ENCODE measurements at places on chromosomes 11 and 22.

DNA sequence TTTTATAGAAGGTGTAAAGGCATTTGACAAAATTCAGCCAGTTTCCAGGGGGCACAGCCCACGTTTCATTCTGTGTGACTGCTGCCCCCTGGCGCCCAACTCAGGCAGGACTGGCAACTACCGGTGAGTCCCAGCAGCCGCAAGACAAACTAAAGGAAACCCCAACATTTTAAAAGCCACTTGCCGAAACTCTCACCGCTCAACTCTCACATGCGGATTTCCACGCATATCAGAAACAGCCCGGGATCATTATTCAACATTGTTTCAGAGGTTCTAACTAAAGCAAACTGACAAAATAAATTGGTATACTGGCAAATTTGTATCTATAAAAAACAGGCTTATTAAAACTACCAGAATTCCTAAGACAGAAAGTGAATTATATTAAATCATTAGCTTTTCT, 48.2 kb downstream of the MORC2 start:
- DNase-seq = peak; percentile 9

GRCh38 chr11:125517116-125517770, 21.2 kb upstream of the FEZ1 start:
- no peak for DNase-seq

- DNase-seq = no peak
Observed at GRCh38 chr11:111359223-111360149, 19.6 kb downstream of the POU2AF1 start.

DNA sequence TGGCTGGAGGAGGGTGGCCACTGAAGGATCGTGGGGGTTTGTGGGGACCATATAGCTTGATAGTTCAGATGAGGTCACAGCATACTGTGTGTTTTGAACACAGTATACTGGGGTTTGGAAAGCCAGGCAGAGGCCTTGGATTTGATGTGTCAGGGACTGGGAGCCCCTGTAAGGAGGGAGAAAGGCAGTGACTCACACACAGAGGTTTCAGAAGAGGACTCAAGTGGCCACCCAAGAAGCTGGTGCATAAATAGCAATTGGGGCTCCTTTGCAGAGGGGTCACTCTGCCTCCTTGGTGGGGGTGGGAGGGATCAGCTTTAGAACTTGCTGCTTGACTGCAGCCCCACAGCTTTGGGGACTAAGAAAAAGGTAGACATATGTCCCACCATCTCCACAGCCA, 39.3 kb downstream of the SLC5A1 start:
- no peak for DNase-seq

- no peak for DNase-seq
Observed at GRCh38 chr22:49693416-49693815, 134.3 kb downstream of the BRD1 start.

DNA sequence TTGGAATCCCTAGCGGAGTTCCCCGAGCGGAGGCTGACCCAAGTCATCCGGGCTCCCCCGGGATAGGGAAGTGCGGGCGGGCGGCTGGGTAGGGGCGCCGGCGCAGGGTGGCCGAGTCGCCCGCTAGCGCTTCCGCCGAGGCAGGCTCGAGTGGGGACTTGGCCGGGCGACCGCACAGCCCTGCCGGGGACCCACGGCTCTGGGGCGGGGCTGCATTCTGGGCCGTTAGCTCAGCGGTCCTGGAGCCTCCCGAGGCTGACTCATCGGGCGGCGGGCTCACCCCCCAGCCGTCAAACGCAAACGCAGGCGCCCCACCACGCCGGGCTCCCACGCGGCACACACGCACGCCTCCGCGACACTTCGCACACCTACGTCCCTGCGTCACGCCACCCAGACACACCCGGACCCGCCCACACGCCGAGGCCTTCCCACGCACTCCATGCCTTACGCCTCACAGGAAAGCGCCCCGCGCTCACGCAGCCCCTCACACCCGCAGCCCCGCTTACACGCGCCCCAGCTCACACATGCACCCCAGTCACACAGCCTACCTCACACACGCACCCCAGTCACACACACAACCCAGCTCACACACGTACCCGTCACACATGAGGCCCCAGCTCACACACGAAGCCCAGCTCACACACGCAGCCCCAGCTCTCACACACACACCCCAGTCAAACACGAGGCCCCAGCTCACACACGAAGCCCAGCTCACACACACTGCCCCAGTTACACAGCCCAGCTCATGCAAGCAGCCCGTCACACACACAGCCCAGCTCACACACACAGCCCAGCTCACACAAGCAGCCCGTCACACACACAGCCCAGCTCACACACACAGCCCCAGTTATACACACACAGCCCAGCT, 1.2 kb downstream of the PHLDB1 start:
- no peak for DNase-seq

DNA sequence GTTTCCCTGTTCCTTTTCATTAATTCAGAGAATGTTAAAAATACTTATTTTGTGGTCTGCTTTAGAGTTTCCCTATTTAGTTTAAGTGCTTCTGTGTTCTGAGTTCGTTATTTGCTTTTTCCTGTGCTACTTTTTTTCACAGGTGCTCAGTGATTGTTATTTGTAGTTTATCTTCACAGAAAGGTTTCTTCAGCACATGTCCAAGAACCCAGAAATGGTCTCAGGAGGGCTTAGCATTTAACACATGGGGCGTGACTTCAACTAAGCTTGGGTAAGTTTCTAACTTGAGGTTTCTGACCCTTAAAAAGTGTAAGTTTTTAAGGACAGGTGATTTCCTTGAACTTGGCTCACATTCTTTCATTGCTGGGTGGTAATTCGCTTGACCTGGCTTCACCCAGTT, 157.3 kb downstream of the AASDHPPT start:
- no peak for DNase-seq

DNA sequence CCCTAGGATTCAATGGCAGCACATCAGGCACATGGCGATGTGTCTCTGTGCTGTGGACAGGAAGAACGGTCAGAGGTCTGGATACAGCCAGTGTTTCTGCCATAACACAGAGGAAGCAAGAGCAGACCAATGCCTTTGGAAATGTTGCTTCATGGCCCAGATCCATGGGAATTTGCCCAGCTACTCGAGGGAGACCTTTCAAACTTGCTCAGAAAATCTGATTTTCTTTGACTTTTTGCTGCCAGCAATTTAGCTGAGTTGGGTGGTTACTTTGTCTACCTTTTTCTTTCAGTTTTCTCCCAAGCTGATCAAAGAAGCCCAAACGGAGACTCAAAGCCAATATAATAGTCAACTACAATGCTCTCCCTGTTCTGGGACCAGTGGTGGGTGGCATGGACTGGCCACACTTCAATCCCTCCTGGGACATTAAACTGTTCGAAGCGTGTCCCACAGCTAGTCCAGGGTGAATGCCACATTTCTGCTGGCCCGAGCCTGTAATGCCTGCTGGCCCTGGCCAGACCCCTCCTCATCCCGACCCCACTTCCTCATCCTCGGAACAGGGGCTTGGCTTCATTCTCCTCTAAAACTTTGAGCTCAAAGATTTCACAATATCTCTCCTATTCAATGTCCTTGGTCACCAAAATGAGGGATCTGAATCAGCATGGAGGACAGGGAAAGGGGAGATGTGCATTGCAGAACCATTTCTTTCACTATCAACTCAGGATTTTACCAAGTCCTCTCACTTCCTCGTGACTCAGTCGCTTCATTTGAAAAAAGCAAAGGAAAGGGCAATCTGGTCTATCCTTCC, 93.3 kb downstream of the ABTB2 start:
- DNase-seq = no peak

DNA sequence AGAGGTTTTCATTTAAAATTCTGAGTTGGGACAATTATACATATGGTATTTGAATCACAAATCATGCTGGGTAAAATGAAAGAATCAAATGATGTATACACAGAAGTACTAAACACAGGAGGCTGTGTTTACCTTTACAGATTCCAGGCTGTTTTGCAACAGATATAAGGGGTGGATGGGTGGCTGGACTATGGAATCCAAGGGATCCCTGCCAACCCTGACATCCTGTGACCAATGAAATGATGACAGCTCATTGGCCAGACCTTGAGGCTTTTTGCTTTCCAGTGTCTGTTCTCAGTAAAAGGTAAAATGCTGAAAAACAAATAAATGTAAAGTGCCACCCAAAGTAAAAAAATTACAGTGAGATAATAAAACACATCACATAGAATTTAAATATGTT, 3.3 kb upstream of the DDI1 start:
- DNase-seq = peak; percentile 20

GRCh38 chr22:47036936-47037485, 274.6 kb downstream of the TBC1D22A start:
- no peak for DNase-seq

DNA sequence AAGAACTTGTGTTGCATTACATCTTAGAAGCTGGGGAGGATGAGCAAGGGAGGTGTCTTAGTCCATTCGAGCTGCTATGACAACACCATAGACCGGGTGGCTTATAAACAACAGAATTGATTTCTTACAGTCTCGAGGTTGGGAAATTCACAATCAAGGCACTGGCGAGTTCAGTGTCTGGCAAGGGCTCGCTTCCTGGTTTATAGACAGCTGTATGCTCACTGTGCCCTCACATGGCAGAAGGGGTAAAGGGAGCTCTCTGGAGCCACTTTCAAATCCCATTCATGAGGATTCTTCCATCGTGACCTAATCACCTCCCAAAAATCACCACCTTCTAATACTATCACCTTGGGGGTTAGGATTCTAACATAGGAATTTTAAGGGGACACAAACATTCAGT, 150.0 kb upstream of the NECTIN1 start:
- no peak for DNase-seq

DNA sequence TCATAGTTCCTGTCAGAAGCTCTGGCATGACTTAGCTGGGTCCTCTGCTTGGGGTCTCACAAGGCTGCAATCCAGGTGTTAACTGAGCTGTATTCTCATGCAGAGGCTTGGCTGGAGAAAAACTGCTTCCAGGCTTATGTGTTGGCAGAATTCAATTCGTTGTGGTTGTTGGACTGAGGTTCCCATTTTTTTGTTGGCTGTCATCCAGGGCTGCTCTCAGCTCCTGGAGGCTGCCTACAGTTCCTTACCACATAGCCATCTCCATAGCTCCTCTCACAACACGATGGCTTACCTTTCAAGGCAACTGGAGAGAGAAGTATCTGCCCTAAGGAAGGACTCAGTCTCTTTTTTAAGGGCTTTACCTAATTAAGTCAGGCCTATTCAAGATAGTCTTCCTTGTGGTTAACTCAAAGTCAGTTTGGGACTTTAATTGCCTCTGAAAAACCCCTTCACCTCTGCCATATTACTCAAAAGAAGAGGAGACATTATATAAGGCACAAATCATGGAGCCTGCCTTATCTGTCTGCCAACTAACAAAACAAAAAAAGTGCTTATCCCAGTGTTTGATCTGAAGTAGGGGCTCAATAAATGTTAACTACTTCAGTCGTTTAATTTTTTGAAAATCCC, 35.2 kb downstream of the OR2AG2 start:
- DNase-seq = no peak

DNA sequence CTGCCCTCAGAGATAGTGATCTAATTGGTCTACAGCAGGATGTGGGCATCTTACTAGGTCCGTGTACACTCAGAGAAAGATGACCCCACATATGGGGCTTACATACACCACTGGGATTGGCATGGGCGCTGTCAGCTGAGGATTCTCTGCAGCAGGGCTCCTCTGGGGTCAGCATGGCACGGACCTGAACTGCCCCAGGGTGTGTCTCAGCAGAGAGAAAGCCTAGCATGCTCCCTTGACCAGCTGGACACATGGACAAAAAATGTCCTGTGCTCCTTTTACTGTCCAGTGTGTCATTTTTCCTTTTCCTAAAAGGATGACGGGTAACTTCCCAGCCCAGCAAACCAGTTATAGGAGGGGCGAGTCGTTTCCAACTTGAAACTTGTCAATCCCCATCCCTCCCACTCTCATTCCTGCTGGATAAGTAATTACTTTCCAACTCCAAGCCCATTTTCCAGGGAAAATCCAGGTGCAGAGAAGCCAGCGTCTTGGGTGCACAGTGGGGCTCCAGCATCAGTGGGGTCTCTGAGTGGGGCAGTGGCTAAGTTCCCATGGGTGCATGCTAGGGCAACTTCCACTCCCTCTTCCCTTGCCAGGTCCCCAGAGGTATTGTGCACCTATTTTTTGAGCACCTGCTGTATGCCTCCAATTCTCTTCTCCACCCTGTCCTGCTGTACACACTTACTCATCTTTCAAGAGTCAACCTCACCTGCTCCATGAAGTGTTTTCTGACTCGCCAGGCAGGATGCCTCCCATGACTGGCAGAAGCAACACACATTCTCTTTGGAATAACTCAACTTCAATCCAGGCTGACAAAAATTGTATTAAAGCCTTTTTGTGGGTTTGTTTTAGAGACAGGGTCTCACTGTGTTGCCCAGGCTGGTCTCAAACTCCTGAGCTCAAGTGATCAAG, 5.0 kb downstream of the VSTM5 start:
- no peak for DNase-seq

- no peak for DNase-seq
Observed at GRCh38 chr11:3368199-3368598, 10.7 kb downstream of the ZNF195 start.

DNA sequence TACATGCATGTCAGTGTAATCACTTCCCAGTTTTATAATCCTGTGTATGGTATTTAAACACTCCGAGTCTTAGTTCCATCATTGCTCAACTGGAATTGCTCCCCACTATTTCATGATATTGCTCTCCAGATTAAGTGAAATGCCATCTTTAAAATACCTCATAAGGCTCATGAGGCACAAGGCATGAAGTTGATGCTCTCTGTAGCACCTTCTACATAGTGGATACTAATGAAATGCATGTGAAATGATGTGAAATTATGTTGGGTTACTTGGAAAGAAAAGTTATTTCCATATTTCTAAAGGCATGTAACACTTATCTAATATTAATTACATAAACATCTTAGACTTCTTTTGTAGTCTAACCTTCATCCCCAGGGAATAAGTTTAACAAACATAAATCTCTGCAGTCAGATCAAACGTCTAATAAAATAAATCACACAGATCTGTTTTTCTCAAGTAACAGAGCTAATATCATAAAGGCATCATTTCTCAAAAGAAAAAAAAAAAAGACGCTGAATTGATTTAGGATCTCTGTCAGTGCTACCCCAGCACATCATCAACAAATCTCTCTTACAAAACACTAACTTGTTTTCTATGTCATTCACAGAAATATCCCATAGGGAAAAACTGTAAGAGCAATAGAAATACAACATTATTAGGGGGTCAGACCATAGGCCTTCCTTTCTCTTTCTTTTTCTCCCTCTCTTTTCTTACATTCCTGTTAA, 736.0 kb upstream of the LRRC4C start:
- no peak for DNase-seq

- peak; percentile 52 for DNase-seq
Observed at GRCh38 chr11:44568658-44569473, 3.4 kb downstream of the CD82 start.

DNA sequence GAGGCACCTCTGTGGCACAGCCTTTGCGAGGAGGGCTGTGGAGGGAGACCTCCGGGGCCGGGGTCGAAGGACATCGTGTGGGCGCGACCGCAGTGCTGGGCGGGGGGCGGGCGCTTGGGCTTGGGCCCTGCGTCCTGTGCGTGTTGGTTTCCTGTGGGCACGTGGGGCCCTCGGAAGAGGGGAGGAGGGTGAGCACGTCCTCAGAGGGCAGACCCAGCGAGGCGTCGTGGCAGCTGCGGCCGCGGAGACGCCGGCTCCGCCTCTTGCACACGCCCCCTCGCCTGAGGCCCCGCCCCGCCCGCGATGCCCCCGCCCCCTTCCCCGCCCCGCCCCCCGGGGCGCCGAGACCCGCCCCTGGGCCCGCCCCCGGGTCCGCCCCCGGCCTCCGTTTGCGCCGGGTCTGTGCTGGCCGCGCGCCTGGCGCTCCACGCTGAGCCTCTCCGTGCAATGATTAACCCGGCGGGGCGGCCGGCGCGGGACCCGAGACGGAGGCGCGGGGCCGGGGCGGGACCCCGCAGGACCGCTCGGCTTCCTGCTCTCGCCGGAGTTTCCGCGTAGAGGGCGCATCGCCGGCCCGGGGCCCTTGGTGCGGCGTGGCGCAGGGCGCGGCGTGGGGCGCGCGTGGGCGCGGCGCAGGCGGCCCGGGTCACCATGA, at the start of gene PRR5:
TSS of gene PRR5 (plus strand) at position 381 of the 655 bp plus-strand sequence. CDS start at position 652, 271 bp downstream.
- peak; percentile 56 for DNase-seq

Measured in HFF-Myc (cell line).